ENCODE measurements at places on chromosomes 4 and X.

DNA sequence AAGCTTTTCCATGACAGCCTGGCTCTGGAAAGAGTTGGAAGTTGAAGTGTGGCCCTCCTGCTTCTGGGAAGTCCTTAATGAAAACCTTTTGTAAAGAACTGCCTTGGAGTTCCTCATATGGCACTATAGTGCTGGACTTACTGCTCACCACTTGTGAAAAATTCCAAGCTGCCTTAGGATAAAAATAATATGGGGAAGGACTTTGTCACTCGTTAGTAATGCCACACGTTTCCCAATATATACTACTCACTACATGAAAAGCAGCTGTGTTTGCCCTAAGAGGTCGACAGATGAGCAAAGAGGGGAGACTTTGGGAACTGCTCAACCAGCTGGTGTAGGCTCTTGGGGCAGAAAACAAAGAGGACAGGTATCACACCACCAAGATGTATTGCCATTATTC lies 11.7 kb downstream of the OPHN1 start:
- DNase-seq, result no peak

- DNase-seq, result no peak
These were observed 1.7 kb downstream of the RNF175 start for GRCh38 chr4:153758136-153758535.

DNA sequence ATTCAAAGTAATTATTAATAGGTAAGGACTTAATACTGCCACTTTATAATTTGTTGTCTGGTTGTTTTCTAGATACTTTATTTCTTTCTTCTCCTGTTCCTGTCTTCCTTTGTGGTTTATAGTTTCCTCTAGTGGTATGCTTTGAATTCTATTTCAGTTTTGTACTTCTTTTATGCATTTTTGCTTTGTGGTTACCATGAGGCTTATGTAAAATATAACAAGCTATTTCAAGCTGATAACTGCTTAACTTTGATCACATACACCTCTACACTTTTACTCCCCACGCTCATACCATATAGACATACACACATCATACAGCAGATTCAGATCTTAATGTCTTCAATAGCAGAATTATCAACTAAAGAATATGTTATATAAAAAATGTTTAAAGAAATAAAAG lies 192.3 kb downstream of the SCFD2 start:
- DNase-seq, result no peak

DNA sequence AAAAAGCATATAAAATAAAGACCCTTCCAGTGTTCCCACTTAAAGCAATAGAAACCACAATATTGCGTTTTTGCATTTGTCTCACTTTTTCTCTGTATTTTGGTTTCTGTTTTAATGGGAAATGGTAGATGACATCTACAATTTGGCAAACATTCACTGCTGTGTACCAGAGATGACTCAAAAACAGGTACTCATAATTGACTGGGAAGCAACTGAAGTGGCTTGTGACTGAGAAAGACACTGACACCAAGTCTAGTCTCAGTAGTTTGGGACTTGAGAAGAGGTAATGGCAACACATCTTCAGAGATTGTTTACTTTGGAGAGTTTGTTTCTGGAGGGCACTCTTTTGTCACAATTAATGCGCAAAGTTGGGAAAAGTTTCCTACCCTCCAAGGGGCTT lies 42.0 kb downstream of the AREG start:
- DNase-seq, result no peak

- DNase-seq, result no peak
These were observed 216.1 kb downstream of the STK32B start for GRCh38 chr4:5267408-5267807.

DNA sequence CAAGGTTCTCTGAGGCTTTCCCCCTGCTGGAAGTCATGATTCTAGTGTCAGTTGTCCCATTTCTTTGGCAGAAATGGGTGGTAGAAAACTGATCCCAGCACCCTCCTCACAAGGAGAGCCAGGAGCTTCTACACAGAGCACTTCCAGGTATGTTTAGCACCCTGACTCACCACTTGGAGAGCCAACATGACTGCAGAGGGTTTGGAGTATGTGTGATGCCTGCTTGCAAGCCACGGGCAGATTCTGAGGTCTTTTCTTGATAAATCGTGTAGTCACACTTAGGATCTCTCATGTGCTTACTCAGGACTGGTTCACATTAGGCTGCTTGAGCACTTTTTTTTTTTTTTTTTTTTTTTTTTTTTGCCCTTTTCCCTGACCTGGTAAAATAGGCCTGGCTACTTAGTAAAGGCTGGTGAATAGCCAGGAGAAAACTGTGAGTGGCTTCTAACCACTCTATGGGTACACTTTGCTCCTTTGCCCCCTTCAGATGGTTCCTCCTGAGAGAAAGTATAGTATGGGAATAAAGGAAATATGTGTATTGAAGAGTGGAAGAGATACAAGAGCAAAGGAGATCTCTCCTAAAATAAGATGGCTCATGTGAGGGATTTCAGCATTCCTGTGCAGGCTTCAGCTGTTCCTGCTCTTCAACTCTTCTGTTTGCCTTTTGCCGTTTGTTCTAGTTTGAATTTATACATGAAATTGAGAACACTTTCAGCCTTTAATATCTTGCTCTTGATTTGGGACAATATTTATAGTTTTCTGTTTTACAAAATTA lies 103.6 kb downstream of the EMCN start:
- DNase-seq, result no peak

- DNase-seq, result peak; percentile 44
These were observed 151.3 kb upstream of the TTC29 start for GRCh38 chr4:147096667-147097604.

DNA sequence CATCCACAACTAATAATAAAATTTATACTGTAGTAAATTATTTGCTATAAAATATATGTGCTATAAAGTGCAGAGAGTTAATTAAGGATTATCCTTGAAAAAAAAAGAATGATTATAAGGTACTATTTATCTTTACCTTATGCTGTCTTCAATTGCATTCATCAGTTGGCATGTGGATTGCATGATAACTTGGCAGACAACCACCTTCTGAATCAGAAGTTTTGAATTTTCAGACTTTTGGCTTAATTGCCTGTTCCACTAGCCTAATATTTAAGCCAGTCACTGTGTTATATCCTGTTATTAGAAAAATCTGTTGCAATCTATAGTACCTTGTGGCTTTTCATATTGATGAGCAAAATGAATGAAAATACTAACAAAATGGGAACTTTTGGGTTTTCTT lies 1040.3 kb upstream of the PCDH10 start:
- no peak for DNase-seq

Measured in CD4-positive, alpha-beta T cell treated with Interleukin-15 for 4 hours (primary cell).